ENCODE measurements at places on chromosomes 5 and 9.

- no peak for DNase-seq
Observed at GRCh38 chr5:38601863-38602298, 45.4 kb upstream of the LIFR start.

DNA sequence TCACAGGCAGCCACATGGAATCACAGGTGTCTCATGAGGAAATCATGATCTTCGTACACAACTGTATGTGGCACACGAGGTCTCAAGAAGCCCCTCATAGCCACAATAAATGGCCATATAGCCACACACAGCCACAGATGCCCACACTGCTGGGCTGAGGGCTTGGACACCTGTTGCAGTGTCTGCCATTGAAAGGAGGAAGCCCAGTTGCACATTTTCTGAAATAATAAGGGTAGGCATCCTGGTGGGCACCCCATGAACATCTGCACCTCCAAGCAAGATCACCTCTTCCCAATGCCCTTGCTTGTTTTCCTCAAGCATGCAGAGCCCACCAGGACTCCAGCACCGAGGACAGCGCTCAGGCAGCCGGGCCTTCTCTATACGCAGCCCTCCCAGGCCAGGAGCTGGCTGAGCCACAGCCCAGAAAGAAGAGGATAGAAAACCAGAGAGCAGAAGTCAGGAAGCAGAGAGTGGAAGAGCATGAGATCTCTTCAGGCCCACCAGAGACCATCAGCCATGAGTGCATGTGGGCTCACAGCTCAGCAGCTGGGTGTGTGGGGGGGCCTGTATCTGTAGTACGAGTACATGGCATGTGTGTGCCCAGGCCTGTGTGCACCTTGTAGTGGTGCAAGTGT lies 1.0 kb upstream of the ACSL6 start:
- DNase-seq = peak; percentile 48

- no peak for DNase-seq
Observed at GRCh38 chr9:107378006-107378405, 94.9 kb downstream of the RAD23B start.

GRCh38 chr5:62030326-62030725 lies 275.7 kb upstream of the KIF2A start:
- DNase-seq = no peak

DNA sequence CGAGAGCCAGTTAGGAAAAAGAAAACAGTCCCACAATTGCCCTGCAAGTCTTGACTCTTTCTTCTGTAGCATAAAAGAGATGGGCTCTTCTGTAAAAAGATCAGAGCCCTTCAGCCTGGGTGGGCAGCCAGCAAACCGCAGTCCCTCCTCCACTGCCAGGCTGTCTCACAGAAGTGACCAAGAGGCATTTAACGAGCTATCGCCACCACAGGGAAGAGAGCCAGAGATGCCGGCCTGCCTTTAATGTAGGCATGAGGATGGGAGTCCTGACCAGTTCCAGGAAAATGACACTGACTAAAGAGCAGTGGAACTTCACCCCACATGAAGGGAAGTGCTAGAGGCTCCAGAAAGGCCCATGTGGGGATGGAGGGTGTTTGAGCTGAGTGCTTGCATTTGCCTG lies 264.6 kb downstream of the NDUFS4 start:
- DNase-seq = no peak

DNA sequence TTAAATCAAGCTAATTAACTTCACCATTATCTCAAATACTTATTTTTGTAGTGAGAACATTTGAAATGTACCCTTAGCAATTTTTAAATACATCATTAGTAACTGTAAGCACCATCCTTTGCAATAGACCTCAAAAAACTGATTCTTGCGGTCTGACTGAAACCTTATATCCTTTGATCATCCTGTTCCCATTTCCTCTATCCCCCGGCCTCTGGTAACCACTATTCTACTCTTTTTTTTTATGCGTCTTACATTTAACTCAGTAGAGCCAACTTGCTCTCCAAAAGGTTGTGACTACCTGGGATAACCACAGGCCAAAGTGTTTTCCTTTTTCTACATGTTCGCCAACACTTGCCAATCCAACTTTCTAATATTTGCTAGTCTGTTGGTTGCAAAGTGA lies 106.1 kb downstream of the IRX1 start:
- no peak for DNase-seq

DNA sequence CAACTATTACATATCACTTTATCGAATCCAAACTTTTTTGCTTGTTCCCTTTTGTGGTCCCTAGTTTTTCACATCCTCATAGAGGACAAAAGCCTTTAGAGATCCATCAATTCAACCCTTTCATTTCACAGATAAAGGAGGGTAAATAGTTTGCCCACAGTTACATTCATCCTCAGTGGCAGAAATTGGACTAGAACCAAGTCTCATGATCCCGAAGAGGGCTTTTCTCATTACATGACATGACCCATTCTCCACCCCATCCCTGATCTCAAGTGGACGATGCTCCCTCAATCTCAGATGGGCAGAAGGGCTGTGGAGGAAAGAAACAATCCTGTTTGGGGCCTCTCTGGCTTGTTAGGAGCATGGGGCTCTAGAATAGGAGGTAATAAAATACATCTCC lies 23.1 kb downstream of the TICAM2 start:
- DNase-seq = no peak

- no peak for DNase-seq
Observed at GRCh38 chr9:125479846-125480615, 218.4 kb downstream of the GAPVD1 start.

DNA sequence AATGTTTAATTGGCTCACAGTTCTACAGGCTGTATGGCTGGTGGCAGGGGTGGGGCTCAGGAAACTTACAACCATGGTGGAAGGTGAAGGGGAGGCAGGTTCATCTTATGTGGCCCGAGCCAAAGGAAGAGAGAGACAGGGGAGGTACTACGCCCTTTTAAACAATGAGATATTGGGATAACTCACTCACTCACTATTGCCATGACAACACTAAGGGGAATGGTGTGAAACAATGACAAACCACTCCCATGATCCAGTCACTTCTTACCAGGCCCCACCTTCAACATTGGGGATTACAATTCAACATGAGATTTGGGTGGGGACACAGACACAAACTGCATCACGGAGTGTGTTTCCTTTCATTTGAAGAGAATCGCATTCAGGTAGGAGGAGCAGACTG lies 220.9 kb downstream of the GADD45G start:
- DNase-seq = no peak

DNA sequence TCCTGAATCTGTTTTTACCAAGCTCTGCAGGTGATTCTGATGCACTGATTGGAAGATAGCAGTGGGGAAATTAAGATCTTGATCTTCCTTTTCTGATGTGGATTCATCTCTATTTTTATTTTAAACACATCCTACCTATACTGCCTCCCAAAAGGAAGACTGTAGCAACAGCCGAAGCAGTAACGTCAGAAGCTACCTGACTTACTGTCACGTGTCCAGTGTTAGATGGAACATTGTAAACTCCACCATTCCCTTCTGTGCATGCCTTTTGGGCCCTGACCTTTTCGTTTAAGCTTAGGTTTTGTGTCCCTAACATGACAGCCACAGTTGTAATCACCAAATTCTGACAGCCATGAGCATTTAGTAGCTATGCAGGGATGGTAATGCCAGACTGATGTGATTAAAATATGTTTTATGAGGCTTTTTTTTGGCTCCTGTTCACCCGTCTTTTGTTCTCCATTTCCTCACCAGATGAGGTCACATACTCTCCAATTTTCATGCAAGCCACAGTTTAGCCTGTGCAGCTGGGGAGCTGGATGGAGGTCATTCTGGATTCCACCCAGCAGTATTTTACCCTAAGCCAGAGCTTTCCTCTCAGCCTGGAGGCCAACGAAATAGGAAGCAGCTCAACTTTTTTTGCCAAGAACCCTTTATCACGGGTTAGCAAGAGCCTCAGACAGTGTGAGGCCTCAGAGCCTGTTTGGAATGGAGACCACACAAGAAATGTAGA lies 15.6 kb upstream of the FOXD1 start:
- no peak for DNase-seq

DNA sequence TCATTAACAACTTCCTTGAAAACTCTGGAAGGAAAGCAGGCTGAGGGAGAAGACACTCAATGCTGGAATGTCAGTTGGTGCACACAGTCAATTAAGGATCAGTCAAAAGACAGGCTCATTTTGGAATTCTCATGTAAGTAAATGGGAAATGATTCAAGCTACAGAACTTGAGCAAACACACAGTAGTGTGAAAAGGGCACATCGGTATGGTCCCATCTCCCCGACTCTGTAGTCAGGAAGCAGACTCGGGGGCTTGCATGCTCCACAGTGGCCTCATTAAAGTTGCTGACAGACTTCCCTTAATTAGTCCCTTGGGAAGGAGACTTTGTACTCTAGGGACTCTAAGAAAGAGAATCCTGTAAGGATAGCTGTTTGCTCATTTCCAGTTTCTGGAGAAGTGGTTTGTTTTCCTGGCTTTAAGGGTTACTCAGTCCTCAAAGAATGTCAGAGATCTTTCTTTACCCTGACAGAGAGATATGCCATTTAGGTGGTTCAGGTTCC lies 339.2 kb downstream of the ADAMTS6 start:
- no peak for DNase-seq

DNA sequence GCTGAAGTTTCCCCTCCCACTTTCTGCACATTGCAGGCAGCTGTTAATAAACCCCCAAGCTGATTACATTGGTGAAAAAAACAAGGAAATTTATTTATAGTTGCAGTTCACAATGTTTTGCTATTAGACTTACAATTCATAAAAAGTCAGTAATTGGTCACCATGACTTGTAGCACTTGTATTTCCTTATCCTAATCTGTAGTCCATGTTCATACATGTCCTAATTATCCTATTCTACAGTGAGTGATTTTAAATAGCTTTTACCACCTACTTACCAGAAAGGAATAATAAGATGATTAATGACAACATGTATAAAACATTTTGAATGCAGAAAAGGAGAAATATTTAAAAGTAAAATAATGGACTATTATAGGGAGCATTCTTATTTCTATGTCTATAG lies 760.0 kb upstream of the RIOK2 start:
- DNase-seq = no peak

- no peak for DNase-seq
Observed at GRCh38 chr5:133480866-133481265, 131.5 kb downstream of the FSTL4 start.

DNA sequence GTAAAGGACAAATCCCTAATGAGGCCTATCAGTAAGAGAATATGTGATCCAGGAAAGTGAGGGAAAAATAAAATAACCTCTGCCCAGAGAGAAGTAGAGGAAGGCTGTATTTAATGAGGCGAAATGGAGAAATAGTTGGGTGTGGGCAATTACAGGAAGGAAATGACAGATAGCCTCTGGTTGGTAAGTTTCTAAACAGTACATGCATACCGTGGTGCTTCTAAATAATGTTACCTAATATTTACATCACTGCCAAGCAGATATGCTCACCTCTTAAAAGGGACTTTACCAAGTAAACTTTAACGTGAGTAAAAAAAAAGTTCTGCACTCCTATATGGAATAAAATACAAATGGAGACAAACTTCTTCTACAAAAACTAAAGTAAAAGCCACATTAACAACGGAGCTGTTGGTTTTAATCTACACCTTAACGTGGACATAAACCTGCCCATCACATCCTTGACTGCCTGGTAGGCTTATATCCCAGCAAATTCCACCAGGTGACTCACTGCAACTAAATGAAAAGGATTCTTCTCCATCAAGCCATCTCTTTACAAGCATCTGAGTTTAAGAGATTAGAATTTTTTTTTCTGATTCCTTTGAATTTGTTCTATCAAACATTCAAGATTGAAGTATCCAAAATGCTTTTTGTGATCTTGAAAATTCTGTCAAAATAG lies 12.4 kb downstream of the NFIL3 start:
- no peak for DNase-seq

DNA sequence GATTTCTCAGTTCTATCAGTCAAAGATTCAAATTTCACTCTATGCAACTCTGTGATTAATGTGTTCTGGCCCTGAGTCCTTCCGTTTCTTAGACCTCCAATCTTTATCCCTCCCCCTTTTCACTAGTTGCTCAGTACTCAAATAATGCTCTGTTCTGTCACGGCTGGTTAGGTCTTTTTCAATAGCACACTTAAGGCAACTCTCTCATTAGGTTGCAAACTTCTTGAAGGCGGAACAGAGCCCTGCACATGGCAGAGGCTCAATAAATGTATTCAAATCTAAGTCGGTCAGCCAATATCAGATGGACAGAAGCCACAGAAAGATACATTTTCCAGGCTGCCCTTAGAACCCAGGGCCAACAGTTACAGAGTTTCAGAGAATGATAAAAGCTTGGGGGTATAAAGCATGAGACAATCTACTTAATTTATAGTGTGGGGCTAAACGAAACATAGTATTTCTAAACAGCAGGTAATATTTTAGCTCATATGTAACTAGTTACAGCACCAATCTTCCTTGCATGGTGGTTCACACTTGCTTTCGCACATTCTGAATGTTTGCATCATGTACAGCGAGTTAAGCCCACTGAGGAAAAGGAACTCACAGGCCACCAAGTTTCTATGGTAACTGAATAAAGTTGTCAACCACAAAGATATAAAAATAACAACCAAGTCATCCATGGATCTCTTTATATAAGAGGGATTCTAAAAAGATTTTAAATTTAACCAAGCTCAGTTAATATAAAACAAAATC lies 67.1 kb upstream of the GOLPH3 start:
- DNase-seq = no peak

- DNase-seq = no peak
Observed at GRCh38 chr5:145450286-145450885, 384.8 kb downstream of the PRELID2 start.

DNA sequence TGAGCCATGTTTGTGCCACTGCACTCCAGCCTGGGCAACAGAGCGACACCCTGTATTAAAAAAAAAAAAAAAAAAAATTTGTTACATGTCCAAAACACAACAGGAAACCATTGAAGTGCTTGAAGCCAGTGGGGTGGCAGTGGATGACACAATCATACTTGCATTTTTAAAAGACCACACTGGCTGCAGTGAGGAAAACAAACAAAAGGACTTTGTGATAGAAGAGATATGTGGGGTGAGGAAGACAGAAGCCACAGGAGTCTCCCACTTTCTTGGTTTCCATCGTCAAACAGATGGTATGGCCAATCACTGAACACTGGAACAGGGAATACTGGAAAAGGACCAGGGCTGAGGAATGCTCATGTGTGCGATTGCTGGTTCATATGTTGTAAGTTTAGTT lies 20.9 kb upstream of the COMMD10 start:
- no peak for DNase-seq

- no peak for DNase-seq
Observed at GRCh38 chr5:80957031-80957761, 3.0 kb upstream of the RASGRF2 start.

GRCh38 chr5:50863534-50864170 lies 197.2 kb downstream of the PARP8 start:
- DNase-seq = no peak

GRCh38 chr5:157540707-157541446 lies 34.7 kb downstream of the ADAM19 start:
- peak; percentile 62 for DNase-seq

DNA sequence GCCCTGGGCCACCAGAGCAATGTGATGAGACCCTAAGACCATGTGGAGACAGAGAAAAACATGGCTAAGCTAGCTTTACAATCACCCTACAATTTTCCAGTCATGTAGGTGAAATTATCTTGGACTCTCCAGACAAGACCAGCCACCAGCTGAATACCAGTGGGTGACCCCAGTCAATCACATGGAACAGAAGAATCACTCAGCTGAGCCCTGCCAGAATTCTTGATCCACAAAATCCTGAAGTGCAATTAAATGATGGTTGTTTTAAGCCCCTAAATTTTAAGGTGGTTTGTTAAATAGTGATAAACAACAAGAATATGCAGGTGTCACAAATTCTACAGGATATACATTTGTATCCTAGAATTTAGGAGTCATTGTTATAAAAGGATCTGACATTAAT lies 69.5 kb upstream of the SMIM15 start:
- no peak for DNase-seq
